ENCODE measurements at places on chromosomes 7 and 10.

DNA sequence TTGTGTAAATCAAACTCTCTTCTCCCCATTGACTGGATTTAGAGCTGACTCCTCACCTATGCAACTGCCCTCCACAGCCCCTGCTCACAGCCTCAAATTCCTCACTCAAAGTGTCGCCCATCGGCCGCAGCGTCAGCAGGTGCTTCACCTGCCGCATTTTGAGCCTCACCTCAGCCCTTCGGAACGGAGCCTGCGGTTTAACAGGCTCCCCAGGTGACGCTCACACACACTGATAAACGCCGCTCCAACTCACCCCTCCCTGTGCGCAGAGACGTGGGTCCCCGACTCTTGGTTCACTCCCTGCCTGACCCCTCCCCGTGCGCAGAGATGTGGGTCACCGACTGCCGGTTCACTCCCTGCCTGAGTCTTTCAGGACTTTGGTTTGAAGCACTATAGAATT is 57.1 kb downstream of the CARD11 start:
- DNase-seq: no peak

GRCh38 chr7:125126376-125126775 is 196.8 kb upstream of the POT1 start:
- DNase-seq: no peak

- peak; percentile 73 for DNase-seq
Measured at GRCh38 chr10:132458586-132459300, 61.7 kb downstream of the PWWP2B start.

- no peak for DNase-seq
Measured at GRCh38 chr7:46571996-46572395, 650.9 kb upstream of the IGFBP3 start.

DNA sequence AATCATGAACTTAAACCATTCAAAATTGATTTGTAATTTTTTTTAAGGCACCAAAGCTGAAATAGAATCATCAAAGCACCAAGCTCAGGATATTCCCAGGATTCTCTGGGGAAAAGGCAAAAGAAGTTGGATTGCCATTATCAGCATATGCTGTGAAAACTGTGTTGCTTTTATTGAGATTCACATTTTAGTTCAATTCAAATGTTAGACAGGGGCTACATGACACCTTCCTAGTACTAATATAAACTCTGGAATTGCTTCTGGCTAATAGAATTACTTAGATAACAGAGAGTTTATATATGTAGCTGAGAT is 4.3 kb upstream of the NDST2 start:
- no peak for DNase-seq

DNA sequence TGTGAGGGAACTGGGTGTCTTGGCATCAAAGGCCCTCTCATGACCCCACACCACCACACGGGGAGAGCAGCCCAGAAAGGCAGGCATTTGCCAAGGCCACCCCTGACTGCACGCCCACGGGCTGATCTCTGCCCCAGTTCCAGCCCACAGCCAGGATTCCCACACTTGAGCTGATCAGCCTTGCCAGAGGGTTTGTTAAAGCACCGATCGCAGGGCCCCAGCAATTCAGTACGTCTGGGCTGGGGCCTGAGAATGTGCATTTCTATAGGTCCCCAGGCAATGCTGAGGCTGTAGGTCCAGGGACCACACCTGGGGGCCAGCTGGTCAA is 103.9 kb downstream of the TNS3 start:
- no peak for DNase-seq

DNA sequence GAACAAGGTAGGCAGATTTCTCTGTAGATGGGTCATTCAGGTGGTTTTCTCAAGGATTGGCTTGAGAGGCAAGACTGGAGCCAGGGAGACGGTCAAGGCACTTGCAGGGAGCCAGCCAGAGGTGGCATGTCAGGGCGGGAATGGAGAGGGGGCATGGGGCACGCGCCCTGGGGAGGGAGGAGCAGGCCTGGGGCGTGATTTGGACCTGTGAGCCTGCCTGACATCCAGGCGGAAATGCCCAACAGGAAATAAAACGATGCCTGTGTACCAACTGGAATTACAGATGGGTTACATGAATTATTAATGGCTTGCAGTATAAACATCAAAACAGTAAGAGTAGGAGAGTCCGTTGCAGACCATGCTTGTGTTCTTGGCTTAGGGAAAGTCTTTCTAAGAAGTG is 8.6 kb upstream of the SUN1 start:
- no peak for DNase-seq

GRCh38 chr10:80542652-80543318 is 5.1 kb downstream of the SH2D4B start:
- DNase-seq: no peak

DNA sequence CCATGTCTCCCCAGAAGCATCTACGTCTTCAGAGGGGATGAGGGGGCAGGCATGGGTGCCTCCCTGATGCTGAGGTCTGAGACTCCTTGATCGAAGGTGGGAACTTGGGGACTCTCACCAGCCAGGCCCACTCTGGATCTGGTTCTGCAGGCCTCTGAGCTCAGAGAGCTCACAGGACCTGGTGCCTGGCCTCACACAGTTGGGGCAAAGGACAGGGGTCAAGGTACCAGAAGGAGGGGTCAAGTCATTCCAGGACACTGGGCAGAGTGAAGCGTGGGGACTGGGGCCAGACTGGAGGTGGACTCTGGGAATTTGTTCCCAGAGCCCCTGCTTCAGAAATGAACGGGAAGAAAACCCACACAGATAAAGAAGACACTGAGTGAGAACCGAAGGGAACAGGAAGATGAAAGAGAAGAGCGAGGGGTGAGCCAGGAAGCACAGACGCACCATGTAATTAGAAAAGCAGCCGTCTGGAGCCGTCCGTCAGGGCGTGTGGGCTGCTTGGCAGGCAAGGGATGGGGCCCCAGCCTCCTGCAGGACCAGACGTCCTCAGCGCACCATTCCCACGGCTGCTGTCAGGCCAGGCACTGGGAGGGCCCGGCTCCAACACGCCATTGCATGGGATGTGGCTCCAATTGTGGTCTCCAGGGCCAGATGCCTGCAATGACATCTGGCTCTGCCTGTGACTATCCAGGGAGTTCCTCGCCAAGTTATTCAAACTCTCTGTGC is 47.7 kb downstream of the ZCCHC24 start:
- DNase-seq: no peak
